ENCODE measurements at places on chromosomes 6 and 20.
A peak's percentile ranks its signal among the peaks of the same experiment; 100 is the strongest.

DNA sequence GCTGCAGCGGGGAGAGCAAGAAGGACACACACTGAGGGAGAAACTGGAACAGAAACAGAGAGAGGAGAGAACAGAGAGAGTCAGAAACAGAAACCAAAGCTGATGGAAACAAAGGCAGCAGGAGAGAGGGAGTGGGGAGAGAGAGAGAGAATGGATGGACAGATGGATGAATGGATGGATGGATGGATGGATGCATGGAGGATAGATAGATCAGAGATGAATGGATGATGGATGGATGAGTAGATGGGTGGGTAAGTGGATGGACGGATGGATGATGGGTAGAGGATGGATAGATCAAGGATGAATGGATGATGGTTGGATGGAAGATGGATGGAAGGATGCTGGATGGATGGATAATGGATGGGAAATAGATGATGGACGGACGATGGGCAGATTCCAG, 35.0 kb upstream of the PHACTR3 start:
- no peak for DNase-seq

DNA sequence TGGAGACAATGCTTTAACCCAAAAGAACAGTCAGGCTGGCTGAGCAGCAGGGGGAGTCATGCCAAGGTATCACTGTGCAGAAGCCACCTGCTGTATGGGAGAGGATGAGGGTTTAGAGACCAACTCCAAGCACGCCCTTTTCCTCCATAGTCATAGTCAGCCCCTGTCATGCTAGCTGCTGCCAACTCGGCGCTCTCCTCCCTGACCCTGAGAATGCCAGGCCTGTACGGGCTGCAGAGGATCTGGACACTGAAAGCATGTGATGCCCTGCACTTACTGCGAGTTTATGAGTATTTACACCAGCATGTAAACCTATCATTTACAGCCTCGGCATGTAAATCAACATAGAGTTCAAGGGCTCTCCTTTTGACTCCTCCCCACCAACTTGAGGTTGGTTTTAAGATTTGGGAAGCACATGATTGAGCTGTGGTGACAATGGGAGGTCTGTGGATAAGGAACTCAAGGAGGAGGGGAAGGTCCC, 11.7 kb upstream of the SCUBE3 start:
- DNase-seq, result no peak

DNA sequence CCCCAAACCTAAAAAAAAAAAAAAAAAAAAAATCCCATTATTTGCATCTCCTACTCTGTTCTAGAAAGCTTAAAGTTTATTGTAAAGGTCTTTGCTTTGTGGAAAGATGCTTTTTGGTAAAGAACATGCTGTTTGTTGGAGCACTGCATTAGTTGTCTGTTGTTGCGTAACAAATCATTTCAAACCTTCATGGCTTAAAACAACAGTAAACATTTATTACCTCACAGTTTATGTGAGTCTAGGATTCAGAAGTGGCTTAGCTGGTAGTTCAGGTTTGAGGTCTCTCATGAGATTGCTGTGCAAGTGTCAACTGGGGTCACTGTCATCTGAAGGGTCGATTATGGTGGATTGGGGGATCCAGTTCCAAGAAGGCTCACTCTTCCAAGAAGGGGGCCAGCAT, 155.2 kb upstream of the ZFP64 start:
- DNase-seq, result no peak

GRCh38 chr6:33206864-33207551, 1.3 kb upstream of the RING1 start:
- DNase-seq, result peak; percentile 70

- no peak for DNase-seq
Observed at GRCh38 chr20:47531458-47531857, 29.8 kb downstream of the NCOA3 start.

GRCh38 chr20:36548006-36548315, 6.6 kb downstream of the MYL9 start:
- DNase-seq, result no peak

GRCh38 chr6:121335087-121336008, 1.1 kb upstream of the TBC1D32 start:
- no peak for DNase-seq

DNA sequence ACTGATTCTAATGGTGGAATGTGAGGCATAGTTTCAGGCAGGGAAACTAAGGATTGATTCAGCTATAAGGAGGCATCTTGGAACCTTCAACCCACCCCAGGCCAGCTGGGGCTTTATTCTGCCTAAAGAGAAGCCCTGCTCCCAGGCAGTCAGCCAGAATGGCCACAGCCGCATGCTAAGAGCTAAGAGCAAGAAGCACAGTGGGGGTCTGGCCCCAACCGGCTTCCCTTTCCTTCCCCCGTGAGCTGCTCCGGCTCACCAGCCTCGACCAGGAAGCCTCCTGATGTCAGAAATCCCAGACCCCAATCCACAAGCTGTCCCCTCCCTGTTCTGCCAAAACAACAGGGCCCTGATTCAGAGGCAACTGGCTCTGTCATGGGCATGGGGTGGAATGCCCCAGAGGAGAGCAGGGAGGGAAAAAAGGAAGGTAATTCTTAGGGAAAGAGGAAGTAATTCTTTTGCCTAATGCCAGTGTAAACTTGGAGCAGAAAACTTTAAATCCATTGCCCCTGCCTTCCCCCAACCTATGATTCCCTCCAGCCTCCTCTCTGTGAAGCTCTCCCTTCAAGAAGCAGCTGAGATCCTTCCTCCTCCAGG, 6.9 kb downstream of the GRM4 start:
- no peak for DNase-seq

DNA sequence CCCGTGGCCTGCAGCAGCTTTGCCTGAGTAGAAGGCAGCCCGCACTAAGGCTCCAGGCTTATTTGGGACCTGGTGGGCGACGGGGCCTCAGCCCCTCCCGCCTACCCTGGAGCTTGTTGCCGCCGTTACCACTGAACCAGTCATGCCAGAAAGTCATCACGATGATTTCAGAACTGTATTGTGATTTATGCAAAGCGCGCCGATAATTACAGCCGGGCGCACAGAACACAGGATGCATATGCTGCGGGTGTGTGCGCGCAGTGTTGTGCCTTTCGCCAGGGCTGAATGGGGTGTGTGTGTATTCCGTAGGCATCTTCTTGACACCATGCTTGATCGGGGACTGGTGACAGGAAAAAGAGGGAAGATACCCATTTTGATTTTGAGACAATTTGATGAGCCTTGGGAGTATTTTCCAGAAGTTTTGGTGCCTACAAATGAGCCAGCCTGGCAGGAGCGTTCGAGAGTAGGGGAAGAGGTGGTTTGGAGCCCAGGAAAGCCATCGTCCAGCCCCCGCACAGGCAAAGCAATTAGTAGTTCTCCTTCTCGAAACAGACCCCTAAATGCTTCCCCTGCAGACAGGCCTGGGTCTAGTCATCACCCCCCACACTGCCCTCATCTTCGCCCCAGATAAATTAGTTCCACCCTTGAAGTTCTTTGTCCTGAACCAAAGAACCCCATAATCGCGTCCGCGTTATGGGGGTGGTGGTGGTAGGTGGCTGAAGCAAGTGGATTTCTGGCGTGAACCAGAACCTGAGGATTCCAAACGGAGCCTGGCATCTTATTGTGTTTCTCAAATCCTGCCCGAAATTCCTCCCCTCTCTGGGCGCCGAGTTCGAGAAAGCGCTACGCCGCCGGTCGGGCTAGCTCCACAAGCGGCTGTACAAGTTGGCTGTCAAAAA, 1.9 kb upstream of the NR2E1 start:
- no peak for DNase-seq

DNA sequence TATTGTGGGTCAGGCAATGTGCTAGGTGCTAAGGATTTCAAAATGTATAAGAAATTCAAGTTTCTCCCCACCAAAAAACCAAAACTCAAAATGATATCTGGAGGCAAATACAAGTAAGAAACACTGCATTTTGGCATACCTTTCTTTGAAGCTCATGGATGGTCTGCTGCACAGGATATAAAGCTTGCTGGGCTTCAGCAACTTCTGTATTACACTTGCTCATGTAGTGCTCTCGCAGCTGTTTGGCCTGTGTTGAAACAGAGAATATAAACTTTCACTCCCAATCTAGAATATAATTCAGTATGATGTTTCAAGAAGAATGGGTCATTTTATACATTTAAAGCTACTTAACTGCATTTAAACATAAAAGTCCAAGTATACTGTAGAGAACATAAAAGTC, 39.6 kb downstream of the SHPRH start:
- no peak for DNase-seq

DNA sequence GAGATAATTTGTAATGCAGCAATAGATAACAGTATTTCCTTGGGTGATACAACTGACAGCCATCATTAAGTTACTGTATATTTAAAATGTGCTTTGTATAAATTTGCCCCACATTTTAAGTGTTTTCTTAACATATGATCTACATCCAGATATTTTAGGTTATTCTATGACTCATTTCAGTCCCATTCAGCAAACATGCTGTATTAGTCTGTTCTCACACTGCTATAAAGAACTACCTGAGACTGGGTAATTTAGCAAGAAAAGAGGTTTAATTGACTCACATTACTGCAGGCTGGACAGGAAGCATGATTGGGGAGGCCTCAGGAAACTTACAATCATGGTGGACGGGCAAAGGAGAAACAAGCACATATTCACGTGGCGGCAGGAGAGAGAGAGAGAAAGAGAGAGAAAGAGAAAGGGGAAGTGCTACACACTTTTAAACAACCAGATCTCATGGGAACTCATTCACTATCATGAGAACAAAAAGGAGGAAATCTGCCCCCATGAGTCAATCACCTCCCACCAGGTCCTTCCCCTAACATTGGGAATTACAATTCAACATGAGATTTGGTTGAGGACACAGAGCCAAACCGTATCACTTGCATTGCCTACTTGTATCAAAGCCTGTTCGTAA, 9.6 kb upstream of the CHD6 start:
- no peak for DNase-seq

GRCh38 chr20:5864428-5864827, 85.9 kb downstream of the TRMT6 start:
- no peak for DNase-seq

DNA sequence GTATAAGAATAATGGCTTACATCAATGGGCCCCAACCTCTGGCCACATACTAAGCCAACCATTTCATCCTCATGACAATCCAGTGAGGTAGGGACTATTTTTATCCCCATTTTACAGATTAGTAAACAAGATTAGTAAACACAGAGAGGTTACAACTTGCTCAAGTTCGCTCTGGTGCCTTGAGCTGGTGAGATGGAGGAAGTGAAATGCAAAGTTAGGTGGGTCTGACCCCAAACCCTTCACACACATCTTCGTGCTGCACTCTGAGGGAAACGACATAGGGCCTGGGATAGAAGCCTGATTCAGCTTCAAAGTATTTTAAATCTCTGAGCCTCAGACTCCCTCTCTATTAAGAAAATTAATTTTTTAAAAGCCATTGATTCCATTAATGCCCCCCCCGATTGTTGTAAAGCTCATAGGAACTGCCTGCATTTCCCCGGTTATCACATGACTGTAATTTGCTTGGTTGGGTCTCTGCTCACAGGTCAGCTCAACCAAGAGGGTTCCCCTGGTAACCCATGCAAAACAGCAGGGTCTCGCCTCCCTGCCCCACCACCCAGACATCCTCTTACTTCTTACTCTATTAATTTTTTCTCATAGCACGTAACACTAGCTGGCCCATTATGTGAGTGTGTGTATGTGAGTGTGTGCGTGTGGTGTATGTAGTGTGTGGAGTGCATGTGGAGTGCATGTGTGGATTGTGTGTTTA, 221.2 kb downstream of the MAFB start:
- DNase-seq, result no peak

DNA sequence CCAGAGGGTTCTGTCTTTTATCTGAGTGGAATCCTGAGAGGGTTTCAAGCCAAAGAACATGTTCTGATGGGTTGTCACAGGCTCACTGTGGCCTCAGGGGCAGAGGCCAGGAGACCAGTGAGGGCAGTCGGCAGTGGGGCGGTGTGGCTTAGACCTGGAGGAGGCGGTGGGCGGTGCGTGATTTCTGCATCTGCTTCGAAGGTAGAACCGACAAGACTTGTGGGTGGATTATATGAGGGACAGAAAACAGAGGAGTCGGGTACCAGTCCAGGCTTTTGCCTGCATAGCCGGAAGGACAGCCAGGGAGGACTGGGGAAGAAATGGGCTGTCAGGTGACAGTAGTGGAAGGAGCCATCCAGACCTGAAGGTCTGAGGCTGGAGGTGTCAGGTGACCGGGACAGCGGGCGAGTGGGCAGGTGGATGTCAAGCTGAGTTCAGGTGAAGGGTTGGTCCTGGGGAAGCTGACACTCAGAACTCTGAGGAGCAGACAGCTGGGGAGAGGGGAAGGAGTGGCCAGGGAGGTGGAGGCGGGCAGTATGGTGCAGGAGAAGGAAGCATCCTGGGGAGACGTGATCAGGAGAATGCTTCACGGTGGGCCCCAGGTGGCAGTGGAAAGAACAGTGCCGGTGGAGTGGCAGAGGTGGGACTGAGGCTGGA, 3.1 kb downstream of the CTSZ start:
- DNase-seq, result no peak

DNA sequence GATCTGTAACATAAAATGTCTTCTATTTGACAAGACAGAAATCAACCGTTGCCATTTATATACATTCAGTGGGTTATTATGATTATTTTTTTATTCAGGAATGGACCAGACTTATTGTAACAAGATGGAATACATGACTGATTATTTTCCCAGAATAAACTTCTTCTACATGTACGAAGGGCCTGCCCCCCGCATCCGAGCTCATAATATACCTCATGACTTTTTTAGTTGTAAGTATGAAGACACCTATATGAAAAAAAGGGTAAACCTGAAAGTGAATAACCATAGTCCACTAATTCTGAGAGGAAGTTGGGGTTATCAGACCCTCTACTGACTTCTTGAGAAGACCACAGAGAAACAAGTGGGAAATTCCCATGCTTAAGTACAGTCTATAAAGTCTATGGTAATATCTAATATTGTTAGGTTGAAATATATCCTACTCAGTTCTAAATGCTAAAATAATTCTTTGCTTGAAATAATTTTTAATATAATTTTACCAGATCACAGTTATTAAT, 15.9 kb downstream of the OR2A4 start:
- DNase-seq, result no peak

DNA sequence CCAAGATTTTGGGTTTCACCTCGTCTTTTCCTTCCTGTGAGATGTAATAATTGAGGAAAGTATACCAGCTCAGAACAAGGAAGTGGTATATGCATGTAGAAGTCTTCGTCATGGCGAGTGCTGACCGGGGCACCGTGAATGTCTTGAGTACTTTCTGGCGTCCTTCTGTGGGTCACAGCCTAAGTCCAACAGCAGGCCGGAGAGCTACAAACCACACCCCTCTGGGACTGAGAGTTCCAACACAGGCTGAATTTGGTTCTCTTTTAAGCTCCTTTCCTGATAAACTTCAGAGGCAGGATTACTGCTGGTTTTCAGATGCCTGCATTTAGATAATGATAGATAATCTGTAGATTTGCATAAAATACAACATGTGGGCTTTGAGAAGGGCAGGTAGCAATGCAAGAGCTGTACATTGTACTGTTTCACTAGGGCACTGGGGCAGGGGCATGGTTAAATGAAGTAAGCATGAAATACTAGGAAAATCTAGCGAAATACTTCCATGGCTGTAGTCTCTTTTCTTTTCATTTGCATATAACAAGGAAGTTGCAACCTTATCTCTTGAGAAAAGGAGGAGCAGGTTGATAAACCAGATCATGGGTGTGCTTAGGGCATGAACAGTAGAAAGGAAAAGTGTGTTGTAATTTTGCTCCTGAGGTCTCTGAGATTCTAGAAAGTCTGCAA, at the start of gene ADTRP:
Gene ADTRP, minus strand, starts transcription at position 156 of the 681 bp plus-strand sequence. Its CDS starts 44 bp downstream, at position 112.
- no peak for DNase-seq

Data from RCC 7860 (cell line).